Mesendoderm (in vitro differentiated cells): ENCODE measurements at places on chromosomes 6 and 20.

GRCh38 chr6:79149884-79150283 is 71.8 kb upstream of the PHIP start:
- DNase-seq: no peak

- DNase-seq: no peak
Observed at GRCh38 chr6:5012519-5012918, 8.7 kb upstream of the RPP40 start.

- peak; percentile 20 for DNase-seq
Observed at GRCh38 chr6:75467966-75468365, 25.6 kb downstream of the FILIP1 start.

DNA sequence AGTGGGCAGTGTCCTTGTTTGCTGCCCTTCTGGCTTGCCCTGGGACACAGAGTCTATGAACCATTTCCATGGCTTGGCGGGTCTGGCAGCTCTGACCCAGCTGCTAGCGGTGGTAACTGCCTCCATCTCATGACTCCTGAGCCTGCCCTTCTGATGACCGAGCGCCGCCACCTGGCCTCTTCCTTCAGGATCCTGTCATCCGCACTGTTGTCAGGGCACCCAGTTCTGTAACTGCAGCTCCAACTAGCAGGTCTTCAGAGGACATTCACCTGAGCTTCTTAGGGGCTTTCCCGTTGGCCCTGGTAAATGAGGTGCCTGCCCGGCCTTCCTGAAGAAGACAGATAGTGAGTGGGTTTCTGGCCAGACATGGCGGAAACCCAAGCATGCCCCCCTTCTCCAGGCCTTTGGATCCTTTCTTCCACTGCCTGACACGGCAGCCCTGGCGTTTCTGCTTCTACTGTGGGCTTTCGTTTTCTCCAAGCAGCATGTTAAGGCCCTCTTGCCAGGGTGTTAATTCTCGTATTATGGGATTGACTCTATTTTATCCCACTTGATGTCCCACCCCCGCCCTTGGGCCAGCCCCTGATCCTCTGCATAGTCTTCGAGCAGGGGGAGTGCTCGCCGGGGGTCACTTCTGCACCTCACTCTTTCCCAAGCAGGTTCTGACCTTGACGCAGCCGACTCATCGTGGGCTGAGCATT is 24.7 kb downstream of the PACSIN1 start:
- peak; percentile 26 for DNase-seq

DNA sequence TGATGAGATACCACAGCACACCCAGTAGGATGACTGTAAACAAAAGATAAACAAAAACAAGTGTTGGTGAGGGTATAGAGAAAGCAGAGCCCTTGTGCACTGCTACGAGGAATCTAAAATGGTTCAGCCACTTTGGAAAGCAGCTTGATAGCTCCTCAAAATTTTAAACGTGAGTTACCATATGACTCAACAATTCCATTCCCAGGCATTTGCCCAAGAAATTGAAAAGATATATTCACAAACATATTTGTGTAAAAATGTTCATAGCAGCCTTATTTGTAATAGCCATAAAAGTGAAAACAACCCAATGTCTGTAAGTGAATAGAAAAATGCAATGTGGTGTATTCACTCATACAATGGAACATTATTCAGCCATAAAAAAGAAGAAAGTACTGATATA is 141.0 kb upstream of the BTBD3 start:
- DNase-seq: no peak

DNA sequence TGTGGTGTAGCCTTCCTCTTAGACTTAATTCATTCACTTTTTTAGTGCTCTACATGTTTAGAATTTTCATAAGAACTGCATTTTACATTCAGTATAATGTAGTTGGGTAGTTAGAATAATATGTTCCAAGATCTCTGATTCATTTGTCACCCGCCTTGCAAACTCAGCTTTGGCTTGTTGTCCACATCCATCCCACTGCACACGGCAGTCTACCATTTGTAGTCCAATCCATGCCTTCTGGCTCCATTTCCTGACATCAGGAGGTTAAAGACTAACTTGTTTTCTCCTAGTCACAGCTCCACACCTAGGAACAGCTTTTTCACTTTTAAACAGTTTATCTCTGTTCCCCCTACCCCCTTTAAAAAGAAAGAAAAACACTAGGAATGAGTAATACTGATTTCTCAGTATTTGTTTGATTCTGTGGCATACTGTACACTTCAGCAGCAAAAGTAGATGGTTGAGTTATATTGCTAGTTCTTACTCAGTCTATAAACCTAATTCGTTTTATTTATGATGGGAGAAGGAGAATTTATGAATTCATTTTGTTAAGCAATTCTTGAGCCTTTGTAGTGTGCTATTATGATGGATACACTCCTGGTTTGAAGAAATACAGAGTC is 180.9 kb downstream of the ARID1B start:
- DNase-seq: no peak

DNA sequence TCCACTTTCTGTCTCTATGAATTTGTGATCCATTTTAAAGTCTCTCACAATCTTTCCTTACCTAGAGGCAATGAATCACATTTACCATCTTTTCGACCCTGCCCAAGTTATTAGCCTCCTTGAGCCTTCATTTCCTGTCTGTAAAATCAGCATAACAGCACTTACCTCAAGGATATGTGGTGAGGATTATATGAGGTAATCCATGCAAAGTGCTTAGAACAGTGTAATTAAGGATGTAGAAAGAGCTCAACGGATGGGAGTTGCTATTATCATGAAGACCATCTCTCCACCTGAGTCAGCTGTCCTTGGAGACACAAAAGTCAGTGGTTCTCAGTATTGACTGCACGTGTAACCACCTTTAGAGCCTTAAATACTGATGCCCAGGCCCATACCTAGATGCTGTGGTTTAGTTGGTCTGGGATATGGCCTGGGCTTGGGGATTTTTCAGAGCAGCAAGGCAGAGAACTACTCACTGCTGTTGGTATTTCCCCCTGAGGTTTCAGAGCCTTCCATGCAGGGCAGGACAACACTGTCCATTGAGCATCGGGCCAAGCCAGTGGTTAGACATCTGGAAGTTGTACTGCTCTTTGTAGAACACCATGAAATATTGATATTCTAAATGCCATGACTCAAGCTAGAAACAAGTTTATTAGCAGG is 55.8 kb downstream of the LYRM2 start:
- peak; percentile 46 for DNase-seq

DNA sequence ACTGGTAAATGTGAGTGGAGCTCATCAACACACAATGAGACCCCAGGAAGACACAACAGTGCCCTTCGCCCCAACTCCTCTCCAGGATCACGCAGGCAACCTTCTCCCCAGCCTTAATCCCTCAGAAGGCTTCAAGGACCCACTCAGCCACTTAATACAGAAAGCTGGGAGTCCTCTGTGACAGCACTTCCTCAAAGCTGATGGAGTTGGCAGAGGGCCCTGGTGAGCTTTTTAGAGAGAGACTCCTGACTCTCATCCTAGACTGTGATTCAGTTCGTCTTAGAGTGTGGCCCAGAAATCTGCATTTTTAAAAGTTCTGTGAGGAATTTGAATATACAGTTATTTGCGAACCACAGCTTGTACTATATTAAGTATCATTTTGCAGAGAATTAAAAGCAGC is 187.7 kb downstream of the UST start:
- DNase-seq: no peak

GRCh38 chr20:10812759-10813327 is 139.0 kb upstream of the JAG1 start:
- DNase-seq: no peak

DNA sequence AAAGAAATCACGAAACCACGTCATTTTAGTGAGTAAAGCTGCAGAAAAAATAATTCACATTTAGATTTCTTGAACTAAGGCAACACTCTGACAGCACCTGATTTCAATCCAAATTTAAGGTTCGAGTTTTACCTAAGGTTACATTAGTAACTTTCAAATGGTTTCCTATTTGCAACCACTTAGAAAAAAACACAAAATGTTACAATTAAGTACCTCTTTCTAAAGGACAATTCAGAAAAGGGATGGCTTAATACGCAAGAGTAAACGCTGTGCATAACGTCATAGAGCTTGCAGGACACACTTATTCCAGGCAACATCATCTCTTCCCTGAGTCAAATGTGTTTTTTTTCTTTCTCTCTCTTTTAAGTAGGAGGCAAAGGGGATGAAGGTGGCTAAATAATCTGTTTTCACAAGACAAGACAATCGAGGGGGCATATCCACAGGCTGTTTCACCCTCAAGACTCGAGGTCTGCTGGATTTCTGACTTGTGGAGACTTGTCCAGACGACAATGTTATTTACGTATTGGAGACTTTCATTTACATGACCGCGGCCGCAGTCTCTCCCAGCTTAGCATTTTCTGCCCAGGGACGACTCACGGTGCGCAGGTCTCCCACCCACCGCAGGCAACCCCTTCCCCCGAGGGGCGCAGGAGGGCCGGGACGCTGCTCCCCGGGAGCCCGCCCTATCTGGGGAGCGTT is 86.0 kb downstream of the SESN1 start:
- peak; percentile 49 for DNase-seq

GRCh38 chr6:37477656-37478435 is 21.8 kb downstream of the CCDC167 start:
- no peak for DNase-seq

GRCh38 chr6:45388328-45388727 is 10.6 kb upstream of the SUPT3H start:
- DNase-seq: no peak

- DNase-seq: no peak
Observed at GRCh38 chr20:44131704-44132103, 55.3 kb downstream of the JPH2 start.

DNA sequence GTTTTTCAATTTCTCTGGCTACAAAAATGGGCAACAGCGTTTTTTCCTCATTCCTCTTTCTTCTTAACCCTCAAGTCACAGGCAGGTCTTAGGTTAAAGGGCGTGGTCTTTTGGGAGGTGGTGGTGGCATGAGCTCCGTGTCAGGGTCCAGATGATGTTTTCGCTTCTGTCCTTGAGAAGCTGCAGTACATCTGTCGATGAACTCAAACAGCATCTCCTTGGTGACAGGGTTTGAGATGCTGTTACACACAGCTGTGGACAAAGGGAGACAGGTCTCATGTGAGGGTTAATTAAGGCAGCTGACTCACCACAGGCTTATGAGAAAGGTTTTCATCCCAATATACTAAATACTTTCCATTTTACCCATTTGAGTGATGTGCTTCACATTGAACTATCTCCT is 350.8 kb downstream of the RNGTT start:
- no peak for DNase-seq

GRCh38 chr6:101450901-101451300 is 57.4 kb downstream of the GRIK2 start:
- DNase-seq: no peak

GRCh38 chr6:142728364-142728763 is 216.6 kb downstream of the HIVEP2 start:
- no peak for DNase-seq

GRCh38 chr20:50526403-50526989 is 16.3 kb downstream of the PTPN1 start:
- peak; percentile 30 for DNase-seq

GRCh38 chr6:6816716-6817115 is 228.2 kb downstream of the LY86 start:
- DNase-seq: no peak

GRCh38 chr20:54199283-54199682 is 8.6 kb upstream of the PFDN4 start:
- DNase-seq: no peak

DNA sequence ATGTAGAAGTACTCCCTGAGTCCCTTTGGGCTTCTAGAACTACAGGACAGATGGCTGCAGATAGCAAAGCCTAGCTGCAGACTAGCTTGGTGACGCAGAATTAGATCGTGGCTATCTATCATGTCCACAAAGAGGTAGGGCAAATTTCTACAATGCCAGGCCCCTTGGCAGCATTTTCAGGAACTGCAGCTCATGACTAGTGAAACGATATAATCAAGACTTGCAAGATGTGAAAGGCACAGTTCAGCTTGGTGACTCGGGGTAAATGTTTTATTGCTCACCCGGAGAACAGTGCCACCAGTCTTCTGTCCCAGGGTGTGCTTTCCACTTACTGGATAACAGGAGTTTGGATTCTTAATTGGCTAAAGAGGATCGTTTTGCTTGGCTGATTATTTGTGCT is 108.7 kb upstream of the LY86 start:
- DNase-seq: no peak
